ENCODE measurements at places on chromosomes 11 and 22.

GRCh38 chr11:117070016-117070415 lies 28.2 kb downstream of the SIK3 start:
- no peak for DNase-seq

GRCh38 chr11:48018528-48019216 lies 38.3 kb downstream of the PTPRJ start:
- no peak for DNase-seq

DNA sequence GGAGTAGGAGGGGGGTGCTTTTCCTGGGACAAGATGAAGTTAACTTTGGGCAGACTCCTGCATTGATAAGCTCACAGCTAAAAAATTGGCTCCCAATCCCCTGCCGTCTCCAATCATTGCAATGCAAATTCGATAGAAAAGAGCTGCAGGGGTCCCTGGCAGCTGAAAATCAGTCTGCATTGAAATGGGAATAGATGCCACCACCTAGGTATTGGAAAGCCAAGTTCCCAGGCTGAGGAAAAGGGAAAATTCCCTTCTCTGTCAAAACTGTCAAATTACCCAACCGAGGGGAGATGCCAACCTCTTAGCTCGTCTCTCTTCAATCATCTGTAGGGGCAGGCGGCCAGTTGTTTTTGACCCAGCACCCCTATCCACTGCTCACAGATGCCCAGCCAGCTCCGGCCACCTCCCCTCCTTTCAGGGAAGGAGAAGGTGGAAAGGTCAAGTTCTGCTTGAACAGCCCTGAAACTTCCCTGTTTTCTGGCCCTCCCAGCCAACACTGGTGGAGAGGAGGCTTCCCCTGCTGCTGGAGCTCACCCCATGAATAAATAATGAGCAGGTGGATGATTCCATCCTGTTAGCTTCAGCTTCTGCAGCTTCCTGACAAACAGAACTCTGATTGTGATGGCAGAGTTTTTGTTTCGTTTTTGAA lies 916.3 kb downstream of the TBC1D22A start:
- DNase-seq: peak; percentile 10

DNA sequence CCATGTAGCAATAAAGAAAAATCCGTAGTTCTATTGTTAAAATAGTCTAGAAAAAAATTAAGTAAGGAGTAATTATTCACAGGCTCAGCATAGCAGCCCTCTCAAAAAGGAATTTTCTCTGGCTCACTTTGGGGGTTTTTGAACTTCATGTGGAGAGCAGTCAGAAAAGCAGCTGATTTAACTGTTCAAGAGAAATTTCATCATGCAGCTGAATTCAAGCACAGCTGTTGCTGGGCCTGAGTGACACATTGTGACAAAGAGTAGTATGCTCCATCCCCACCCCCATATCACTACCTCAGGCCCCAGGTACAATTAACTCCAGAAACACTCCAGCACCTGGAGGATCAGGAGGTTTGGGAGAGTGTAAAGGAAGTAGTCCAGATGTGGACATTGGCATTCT lies 272.1 kb downstream of the FAM76B start:
- no peak for DNase-seq

DNA sequence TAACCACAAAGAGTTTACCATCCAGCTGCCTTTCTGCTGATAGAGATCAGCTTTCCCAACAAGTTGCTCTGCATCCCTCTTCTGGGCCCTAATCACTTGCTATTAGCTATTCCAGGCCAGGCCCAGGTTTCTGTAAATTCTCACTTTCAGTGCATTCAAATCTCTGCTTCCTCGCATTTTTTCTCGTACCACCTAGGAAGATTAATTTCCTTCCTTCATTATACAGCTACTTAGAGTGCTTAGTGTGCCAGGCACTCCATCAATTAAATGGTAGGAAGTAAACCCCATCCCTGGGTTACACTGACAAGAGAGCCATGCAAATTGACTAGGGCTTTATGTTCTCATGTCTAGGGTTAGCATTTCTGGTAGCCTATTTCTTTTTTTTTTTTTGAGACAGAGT lies 9.7 kb downstream of the SIAE start:
- DNase-seq: no peak

- DNase-seq: no peak
These were observed 6.2 kb upstream of the LDLRAD3 start for GRCh38 chr11:35937700-35938099.

DNA sequence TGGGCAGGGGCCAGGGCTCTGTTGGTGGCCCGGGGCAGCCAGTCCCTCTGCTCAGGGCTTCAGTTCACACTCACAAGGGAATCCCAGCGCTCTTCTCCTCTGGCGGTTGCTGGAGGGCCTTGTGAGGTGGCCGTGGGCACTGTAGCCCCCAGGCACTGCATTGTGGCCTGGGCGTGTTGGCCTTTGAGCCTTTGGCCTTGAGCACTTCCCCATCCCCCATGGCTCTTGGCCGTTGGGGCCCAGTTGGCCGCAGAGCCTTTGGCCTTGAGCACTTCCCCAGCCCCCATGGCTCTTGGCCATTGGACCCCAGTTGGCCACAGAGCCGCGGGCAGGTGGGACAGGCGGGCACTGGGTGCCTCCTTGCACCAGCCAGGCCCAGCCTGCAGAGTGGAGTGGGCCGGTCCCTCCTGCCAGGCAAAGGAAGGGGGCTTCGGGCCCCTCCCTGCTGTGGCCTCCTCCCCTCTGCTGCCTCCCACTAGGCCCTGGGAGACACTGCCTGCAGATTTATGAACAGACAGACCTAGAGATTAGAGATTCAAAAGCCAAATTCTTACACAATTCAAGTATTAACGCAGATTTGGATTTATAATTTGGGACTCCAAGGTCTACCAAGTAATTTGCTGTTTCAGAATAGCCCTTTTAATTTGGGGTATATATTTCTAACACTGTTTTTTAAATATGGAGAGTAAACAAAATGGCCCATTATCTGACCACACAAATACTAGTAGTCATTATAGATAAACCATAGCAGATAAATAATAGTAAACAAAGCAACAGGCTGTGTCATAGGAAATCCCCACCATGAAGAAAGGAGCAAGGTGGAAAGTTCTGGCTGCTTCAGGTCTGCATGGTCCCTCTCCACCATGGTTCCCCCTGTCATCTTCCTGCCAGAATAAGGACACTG lies 18.2 kb upstream of the TXNRD2 start:
- DNase-seq: no peak

All from stimulated activated effector memory CD8-positive, alpha-beta T cell treated with anti-CD3 and anti-CD28 coated beads, Interleukin-12 subunit alpha, Interleukin-12 subunit beta, amount 100 ng/mL, for 72 hours (primary cell).